ENCODE measurements at places on chromosomes 5 and 9.

- no peak for DNase-seq
Observed at GRCh38 chr9:105858877-105859276, 164.5 kb downstream of the TMEM38B start.

DNA sequence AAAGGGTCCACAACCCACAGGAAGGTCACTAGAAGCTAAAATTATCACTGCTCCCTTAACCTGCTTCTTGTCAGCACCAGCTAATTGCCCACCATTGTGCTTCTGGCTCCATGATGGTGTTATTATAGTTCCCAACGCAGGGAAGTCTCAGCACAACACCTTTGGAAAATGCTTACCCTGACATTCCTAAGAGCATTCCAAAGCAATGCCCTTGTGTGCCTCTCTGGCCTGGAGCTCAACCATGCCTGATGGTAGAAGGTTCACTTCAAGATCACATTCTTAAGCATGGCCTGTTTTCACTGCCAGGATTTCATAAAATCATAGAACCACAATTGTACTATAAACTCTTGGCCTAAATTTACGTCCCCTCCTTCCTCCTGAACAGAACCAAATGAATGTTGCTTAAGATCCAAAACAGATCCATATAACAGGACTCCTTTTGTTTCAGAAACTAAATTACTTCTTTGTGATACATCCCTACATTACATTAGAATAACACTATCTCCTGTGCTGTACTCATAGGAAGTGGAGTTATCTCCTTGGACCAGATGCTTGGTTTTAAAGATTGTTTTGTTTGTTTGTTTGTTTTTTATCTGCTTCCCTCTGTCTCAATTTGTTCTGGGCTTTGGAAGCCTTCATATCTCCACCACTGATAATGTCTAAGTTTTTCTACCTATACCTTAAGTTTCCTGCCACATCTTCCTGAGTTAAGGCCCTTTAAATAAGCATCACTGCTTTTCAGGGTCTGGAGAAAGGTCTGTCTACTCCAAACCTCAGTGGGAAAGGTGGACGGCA is 32.1 kb downstream of the ARL15 start:
- no peak for DNase-seq

DNA sequence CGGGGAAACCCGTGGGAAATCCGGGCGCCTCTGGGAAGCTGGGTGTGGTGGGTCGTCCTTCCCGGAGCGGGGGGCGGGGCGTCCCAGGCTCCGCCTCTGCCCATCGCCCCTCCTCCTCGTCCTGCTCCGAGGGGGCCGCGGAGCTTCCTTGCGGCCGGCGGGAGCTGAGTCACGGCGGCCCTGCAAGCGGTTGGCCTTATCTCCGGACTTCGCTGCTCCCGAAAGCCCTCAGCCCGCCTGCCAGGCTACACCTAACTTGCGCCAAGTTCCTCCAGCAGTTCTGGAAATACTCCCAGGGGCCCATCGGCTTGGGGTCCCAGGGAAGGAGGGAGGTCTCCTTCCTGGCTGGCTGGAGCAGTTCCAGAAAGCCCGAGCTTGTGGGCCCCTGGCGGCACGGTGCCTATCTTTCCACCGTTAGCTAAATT is 54.1 kb upstream of the CDKN2AIPNL start:
- DNase-seq = peak; percentile 54

DNA sequence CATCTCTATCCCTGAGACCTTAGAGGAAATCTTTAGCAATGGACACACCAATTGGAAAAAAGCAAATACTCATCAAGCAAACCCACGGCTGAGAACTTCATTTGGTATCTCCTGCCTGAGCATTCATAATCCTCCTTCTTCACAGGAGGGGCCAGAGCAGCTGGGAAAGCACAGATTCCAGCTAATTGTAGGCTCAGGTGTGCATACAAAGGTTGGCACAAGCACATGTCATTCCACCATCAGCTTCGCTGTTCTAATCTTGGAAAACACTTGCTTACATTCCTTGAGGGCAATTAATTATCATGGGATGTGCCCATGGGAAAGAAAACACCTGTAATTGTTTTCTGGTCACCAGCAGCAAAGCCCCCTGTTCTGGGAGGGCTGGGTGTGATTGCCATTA is 376.6 kb downstream of the SPOCK1 start:
- no peak for DNase-seq

DNA sequence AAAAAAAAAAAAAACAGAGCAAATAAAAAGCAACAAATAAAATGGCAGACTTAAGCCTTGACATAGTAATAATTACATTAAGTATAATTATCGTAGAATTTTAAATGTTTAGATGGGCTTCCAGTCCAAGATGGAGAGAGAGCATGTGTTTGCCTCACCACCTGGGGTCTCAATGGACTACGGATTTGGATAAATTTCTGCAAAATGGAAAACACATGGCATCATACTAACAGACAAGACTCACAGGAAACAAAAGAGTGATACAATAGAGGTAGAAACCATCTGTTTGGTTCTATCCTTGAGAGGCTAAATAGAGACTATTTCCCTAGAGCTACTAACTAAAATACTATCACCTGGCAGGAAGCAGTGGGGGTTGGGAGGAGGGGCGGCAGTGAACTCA is 144.3 kb downstream of the MUSK start:
- DNase-seq = no peak

- no peak for DNase-seq
Observed at GRCh38 chr9:22148876-22149637, 140.0 kb upstream of the CDKN2B start.
